ENCODE measurements at places on chromosomes 12 and 14.

DNA sequence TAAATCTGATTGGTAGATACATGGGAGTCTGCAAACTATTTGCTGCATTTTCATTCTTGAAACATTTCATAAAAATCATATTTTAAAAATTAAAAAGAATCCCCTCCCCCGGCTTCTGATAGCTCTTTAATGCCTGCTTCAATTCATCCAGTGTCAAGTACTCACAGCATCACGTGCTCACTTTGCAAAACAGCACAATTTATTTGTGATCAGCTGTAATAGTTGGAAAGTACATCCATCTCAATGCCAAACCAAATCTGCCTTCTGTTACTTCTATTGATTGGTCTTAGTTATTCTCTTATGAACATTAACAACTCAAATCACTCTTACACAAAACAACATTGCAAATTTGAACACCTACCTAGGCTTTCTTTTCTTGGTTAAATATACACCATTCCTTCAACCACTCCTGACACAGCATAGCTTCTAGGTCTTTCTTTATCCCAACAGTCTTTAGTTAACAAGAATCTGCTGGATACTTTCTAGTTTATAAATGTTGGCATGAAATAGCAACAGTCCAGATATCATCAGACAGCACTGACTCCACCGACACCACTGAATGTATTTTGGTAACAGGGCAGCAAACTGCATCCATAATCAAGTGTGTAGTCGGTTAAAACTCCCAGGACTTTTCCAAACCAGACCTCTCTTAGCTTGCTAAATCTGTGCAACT lies 58.0 kb downstream of the PARP11 start:
- DNase-seq = no peak

DNA sequence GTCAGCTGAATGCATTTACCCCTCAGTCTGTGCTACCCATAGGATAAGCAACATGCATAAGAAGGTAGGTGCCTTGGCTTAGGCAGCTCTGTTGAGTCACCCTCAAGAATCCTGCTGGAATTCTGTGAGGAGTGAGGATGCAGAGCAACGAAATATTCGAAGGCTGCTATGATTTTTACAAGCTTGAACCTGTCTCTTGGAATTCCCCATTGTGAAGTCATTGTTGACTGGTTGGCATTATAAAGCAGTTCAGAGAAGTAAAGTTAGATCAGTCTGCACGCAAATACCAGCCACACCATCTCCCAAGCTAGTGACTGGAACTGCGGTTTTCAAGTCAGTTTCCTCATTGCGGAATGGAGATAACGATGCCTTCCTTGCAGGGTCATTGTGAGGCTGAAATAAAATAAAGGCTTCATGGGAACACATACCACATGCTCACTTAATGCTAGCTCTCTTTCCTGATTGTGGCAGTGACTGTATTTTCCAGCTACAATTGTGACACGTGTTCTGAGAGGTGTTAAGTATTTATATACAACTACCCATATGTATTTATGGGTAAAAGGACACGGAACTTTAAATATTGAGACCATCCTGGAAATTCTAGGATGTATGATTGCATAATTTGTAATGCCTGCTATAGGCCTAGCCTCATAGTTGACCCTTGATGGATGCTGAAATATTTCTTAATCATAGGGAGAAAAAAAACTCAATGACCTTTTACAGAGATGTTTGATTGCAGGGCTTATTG lies 96.7 kb downstream of the ETV6 start:
- no peak for DNase-seq

DNA sequence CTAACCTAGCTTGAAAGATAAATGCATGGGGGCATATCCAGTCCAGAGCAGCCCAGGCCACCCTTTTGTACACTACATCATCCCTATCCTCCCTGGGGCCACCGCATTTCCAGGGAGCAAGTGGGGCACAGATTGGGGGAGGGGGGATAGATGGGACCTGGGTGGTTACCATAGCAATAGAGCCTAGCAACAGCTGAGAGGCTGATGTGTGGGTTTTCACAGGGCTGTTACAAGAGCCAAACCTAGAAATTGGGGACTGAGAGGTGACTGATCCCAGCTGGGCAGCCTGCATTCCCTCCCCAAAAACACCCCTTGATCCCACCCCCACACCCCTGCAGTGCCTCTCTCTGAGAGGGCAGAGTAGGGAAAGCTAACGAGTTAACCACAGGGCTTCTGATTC lies 3.7 kb upstream of the ZNF384 start:
- no peak for DNase-seq

- no peak for DNase-seq
These were observed 110.2 kb downstream of the NEDD1 start for GRCh38 chr12:97017213-97017612.

DNA sequence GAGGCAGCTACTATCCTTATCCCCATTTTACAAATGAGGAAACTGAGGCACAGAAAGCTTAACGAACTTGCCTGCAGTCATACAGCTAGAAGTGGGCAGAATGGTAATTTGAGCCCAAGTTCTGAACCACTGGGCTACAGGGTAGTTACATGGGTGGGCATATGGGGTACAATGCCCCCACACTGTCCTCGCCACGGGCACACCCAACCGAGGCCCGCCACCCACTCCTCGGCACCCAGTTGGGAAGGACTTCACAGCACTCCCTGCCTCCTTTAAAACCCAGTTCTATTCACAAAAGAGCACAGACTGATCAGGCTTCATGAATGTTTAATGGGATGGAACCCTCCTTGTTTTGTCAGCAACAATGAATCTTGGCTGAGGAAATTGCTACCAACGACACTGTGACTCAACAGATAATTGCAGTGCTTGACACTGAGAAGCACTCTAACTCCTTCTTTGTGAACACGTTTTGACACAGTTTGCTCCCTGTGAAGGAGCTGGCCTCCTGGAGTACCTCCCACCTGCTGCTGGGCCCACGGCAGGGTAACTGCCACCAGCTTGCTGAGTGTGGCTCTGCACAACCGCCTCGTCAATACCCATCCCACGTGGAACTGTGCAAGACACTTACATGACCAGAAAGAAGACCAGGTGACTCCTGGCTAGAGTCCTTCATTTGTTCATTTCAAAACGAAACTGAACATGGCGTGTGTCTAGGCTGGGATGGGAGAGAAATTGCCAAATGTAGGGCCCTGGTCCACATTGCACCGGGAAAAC lies 63.5 kb downstream of the CLMN start:
- DNase-seq = no peak

DNA sequence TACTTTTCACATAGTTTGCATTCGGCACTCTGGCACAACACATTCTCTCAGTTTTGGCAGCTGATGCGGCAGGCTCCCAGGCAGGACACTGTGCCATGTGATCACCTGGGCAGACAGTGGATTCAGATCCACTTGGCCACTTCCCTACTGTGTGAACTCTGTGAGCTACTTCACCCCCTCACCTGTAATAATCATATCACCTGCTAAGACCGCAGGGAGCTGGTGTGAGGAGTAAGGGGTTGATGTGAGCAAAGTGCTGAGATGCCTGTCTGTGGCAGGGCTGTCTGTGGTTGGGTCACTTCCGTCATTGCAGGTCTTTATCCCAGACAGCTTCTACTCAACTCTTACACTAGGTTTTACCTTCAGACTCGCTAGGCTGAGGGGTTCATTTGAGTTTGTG lies 50.4 kb upstream of the AMN start:
- DNase-seq = no peak

DNA sequence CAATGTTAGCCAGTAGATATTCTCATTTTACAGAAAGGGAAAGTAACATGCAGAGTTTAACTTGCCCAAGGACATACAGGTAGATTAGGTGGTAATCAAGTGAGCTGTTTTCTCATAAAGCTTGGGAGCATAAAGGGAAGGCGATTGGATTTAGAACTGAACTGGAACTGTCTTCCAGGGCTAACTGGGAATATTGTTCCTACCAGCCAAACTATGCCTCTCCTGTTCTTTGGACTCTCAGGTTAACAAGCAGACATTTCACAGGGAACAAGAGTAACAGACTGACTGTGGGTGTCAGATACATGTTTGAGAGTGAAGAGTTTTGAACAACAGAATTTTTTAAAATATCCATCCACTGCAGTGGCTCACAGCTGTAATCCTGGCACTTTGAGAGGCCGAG lies 15.6 kb downstream of the VCPKMT start:
- no peak for DNase-seq

DNA sequence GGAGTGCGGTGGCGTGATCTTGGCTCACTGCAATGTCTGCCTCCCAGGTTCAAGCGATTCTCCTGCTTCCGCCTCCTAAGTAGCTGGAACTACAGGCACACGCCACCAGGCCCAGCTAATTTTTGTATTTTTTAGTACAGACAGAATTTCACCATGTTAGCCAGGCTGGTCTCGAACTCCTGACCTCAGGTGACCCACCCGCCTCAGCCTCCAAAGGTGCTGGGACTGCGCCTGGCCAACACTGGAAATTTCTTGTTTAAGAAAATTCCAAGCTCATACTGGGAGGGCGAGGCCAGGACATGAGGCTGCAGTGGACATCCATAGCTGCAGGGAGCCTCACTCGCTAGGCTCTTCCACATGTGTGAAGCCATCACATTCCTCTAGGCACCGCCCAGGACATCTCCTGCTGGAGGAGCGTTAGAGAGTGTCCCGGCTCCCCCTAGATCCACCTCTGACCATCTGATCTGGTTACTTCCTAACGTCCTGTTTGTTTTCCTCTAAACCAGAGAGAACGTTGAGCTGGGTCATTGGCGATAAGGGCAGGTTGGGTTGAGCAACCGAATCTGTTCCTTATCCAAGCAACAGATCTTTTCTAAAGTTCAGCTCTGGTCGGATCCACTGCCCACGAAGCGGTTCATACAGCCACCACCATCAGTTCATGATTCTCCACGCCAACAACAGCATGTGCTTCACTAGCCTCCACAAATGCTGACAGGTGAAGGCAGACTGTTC lies 108.2 kb upstream of the MED13L start:
- no peak for DNase-seq
